ENCODE measurements at places on chromosomes 11 and 22.

DNA sequence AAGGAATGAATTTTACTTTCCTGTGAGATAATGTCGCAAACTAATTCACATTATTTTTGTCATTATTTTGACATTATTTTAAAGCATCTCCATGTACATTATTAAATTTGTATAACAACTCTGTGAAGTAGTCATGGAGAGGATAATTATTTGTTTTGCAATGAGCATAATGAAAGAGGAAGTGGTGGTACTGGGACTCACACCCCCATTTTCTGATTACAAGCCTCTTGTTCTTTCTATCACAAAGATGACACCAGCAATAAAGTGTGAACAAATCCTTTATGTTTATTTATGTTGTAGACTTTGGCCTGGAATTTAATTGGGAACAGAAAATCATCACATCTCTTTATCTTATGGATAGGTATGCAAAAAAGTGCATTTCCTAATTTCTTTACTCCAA lies 522.6 kb downstream of the TMEM135 start:
- no peak for DNase-seq

DNA sequence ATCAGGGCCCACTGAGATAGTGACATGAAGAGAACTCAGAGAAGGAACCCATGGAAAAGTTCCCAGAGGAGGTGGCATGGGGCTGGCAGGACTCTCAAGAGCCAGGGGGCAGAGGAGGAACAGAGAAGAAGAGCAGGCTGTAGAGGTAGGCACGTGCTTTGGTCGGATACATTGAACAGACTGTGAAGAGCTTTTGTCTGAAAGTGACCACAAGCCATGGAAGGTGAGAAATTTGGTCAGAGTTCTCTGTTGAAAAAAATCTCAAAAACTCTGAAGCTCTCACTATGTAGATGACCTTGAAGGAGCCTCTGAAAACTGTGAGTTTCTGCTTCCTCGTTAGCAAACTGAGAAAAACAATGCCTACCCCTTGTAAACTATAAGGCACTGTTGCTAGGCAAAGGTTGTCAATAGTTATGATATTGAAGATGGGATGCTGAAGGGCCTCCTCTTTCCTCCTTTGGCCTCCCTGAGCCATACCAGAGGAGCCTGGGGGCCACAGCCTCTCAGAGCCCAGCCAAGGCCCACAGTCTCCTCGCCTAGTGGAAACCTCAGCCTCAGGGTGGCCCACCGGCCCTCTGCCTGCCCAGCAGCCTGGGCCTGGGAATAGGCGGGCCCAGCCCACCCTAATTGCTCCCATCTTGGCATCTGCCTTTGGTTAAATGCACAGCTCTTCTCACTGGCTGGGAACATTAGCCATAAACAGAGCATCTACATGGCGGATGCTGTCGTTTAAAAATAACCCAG lies 415.7 kb downstream of the SOX6 start:
- no peak for DNase-seq

- no peak for DNase-seq
Observed at GRCh38 chr11:68343761-68344256, 31.4 kb downstream of the LRP5 start.

DNA sequence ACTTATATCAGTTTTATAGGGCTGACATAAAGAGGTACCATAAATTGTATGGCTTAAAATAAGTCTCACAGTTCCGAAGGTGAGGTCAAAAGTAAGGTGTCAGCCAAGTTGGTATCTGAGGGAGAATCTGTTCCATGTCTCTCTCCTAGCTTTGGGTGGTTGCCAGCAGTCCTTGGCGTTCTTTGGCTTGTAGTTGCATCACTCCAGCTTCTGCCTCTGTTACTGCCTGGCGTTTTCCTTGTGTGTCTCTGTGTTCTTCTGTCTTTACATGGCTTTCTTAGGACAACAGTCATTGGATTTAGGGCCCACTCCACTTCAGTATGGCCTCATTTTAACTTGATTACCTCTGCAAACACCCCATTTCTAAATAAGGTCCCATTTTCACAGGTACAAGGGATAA lies 16.7 kb downstream of the MMP7 start:
- DNase-seq: no peak

GRCh38 chr22:26592421-26592891 lies 2.5 kb upstream of the TPST2 start:
- DNase-seq: no peak

GRCh38 chr11:61571869-61572268 lies 9.0 kb downstream of the SYT7 start:
- peak; percentile 70 for DNase-seq

DNA sequence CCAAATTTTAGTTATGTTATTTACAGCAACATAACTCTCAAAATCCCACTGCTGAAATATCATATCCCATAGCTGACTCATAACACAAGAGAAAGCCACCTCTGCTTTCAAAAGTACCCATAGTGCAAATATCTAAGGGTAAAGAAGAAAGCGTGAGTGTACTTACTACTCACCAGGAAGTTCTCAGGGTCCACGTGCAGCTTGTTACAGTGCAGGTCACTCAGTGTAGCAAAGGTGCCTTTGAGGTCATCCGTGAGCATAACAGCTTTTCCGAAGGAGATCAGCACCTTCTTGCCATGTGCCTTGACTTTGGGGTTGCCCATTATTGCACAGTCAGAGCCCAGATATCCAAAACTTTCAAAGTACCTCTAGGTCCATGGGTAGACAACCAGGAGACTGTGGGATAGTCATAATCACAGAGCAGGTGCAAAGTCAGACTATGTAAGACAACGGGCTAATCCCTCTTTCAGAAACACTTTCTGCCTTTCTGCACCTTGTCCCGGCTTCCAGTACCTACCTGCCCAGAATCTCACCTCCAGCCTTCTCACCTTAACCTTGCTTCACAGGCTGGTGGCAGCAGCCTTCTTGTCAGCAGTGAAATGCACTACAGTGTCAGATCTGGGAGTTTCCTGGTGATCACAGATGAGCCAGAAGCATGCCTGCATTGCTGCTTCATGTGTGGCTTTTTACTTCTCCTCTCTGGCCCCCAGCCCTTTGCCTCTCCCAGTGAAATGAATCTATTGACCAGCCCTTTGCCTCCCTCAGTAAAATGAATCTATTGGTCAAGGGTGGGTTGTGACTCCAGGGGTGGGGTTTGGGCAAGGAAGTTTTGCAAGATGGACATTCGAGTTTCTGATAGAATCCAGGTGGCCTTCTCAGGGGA lies 6.5 kb downstream of the HBG1 start:
- DNase-seq: no peak

GRCh38 chr22:20965104-20965887 lies 1.8 kb upstream of the AIFM3 start:
- no peak for DNase-seq

- DNase-seq: no peak
Observed at GRCh38 chr11:120547316-120547715, 35.8 kb downstream of the GRIK4 start.

GRCh38 chr22:39960791-39961746 lies 872 bp downstream of the TMA7B start:
- no peak for DNase-seq

DNA sequence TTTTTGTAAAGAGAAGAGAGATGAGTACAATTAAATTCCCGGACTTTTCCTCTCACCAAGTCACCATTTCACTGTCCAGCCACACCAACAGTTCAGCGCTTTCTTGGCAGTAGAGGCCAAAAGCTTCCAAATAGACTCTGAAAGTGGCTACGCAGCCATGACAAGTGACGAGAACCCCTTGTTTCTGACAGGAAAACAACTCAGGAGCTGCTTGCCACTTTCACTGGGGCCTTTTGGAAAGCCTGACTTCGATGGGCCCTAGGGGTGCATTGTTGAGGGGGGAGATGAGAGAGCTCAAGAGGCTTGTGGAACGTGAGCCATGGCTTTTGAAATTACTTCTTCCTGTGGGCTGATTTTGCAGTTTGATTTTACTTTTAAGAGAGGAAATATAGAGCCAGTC lies 422.1 kb upstream of the FAT3 start:
- no peak for DNase-seq

DNA sequence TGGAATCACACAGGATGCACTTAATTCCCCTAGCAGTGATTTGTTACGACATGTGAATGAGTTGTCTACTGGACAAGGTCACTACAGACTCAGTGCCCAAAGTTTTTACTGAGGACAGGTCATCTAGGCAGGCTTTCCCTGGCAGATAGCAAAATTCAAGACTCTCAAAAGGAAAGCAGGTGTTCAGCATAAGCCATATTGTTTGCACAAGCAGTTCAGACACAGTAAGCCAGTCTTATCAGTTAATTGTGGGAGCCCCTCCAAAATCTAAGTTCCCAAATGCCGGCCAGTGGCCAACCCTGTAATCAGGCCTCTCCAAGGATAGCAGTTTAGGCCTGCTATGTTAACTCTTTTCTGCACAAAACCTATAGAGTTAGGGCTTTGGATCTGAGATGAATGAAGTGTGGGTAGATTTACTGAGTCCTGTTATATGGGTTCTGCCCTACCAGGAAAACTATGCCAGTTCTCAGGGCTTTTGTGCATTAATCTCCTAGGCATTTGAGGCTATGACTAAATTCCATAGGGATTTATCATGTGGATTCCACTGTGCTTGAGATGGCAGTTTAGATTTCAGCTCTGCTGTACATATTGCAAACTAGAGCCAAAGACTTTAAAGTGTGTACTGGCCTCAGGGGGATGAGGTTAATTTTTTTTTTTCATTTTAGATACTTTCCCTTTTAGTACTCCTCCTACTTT lies 4.8 kb upstream of the ARHGEF12 start:
- DNase-seq: no peak

- DNase-seq: no peak
Observed at GRCh38 chr11:9150501-9150900, 59.1 kb upstream of the SCUBE2 start.

GRCh38 chr11:69704508-69705253 lies 859 bp upstream of the FGF19 start:
- DNase-seq: no peak

- DNase-seq: no peak
Observed at GRCh38 chr22:23370251-23370650, 189.9 kb downstream of the BCR start.

GRCh38 chr11:45304992-45305335 lies 18.8 kb upstream of the SYT13 start:
- DNase-seq: no peak

Measured in caudate nucleus (tissue), 63 donors.